GM13977 (cell line): ENCODE measurements at places on chromosomes 13 and 19.

GRCh38 chr13:105952973-105953290 lies 582.5 kb downstream of the EFNB2 start:
- DNase-seq = no peak

DNA sequence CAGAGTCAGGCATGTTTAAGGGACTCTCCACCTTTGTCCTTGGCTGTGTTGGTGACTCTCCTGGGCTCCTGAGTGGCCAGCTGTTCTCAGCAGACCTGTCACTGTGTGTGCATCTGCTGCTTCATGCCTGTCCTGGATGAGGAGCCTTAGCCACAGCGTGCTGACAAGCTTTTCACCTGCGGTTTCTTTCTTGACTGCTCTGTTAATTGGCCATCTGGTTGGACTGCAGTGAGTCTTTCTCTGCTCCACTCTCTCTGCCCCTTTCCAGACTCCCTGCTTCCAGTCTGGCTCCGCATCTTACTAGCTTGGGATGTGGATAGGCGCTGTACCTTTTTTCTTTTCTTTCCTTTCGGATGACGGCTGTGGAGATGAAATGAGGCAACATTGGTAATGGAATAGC lies 38.8 kb downstream of the POLR1D start:
- DNase-seq = no peak

- DNase-seq = no peak
Observed at GRCh38 chr19:2728783-2729387, 7.7 kb upstream of the DIRAS1 start.

GRCh38 chr19:5262721-5263120 lies 77.9 kb downstream of the PTPRS start:
- no peak for DNase-seq

DNA sequence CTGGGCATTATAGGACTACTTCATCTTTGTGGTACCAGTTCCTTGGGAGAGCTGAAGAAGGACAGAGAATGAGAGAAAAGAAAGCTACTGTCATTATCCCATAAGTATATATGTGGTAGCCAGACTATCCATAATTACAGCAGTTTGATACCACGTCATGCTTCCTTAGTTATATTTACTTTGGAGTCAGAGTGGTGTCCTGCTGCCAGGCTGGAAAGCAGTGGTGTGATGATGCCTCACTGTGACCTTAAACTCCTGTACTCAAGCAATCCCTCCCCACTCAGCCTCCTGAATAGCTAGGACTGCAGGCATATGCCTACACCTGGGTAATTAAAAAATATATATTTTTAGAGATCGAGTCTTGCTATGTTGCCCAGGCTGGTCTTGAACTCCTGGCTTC lies 57.8 kb downstream of the WTIP start:
- no peak for DNase-seq

- DNase-seq = no peak
Observed at GRCh38 chr13:21067848-21068247, 6.5 kb upstream of the LATS2 start.

- no peak for DNase-seq
Observed at GRCh38 chr13:53005626-53006025, 23.0 kb upstream of the OLFM4 start.

- DNase-seq = no peak
Observed at GRCh38 chr13:98912846-98913245, 65.0 kb downstream of the DOCK9 start.

DNA sequence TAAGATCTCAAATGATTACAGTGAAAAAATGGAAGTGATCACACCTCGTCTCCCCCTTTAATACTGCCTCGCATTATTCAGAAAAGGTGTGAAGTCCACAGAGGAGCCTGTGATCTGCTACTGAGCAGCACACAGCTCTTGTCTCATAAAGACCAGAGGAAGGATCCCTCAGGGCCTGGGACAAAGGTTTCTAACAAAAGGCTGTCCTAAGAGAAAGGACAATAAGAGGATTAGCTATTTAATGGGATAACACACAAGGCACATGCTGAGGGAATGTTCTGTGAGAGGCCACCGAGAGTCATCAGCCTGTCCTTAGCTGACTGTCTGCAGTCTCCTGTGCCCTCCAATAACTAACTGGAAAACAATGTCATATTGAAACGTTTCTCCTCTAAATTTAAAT lies 26.7 kb downstream of the EBPL start:
- no peak for DNase-seq

- no peak for DNase-seq
Observed at GRCh38 chr19:17026706-17027534, at the start of gene CPAMD8. Gene CPAMD8 (minus strand): TSS chr19:17026810. CDS start chr19:17026642, 168 bp downstream.

DNA sequence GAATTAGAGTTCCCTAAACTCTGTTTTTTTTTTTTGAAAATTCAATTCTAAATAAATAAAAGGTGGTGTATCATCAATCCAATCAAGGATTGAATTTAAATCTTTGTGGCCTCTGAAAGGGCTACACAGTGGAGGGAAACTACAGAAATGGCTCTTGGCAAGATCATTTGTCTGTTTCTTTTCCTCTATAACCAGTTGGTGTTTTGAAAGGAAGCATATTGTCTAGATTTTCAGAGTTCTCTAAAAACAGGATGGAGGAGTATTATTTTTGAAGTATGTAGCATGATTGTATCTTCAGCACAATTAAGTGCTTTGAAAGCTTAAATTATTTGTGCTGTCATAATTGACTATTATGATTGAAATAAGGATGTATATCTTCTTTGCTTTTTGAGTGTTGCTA lies 29.8 kb downstream of the WASF3 start:
- DNase-seq = no peak
